ENCODE measurements at places on chromosomes 3 and 15.

DNA sequence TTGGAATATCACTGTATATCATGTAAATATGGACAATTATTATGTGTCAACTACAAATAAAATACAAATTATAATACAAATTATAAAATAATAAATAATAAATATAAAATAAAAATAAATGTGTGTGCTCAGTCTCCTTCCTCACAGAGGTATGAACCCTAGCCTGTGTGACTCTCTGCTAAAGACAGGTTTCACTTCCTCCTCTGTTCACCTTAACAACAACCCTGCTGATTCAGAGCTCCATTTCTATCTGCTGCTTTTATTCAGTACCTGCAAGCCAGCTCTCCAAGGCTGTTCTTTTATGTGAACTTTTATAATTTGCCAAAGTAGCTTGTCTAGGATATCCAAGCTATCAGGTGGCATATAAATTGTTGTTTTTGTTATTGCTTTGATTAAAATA, 610.7 kb upstream of the GRM7 start:
- DNase-seq, result no peak

GRCh38 chr3:53218131-53218530, 37.7 kb downstream of the TKT start:
- DNase-seq, result no peak

GRCh38 chr3:182697345-182697919, 95.9 kb upstream of the ATP11B start:
- no peak for DNase-seq

DNA sequence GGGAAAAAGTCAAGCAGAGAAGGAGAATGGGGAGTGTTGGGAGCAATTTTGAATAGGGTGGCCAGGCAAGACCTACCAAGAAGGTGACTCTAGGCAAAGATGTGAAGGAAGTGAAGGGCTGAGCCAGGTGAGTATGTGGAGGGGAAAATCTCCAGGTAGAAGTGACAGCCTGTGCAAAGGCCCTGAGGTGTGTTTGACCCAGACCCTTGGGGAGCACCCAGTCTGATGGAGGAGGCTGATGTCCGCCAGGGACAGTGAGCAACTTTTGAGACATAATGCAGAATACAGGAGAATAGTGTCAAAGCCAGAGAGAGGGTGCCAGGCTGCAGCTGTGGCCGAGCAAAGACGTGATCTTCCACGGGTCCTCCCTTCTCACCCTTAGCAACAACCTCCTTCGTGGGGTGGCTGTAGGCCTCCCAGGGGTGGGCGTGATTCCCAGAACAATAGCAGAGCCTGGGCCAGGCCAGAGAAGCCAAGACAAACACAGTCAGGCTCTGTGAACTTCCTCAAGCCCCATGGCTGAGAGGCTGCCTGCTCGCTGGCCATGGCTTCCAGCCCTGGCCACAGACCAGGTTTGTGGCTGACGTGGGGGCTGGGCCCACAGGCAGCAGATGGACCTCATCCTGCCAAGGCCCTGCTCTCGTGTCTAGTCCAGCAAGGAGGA, 58.1 kb downstream of the SLC6A6 start:
- DNase-seq, result peak; percentile 63

- DNase-seq, result no peak
Observed at GRCh38 chr3:65604863-65605526, 433.7 kb downstream of the MAGI1 start.

GRCh38 chr15:90161950-90162361, 39.2 kb upstream of the SEMA4B start:
- no peak for DNase-seq

DNA sequence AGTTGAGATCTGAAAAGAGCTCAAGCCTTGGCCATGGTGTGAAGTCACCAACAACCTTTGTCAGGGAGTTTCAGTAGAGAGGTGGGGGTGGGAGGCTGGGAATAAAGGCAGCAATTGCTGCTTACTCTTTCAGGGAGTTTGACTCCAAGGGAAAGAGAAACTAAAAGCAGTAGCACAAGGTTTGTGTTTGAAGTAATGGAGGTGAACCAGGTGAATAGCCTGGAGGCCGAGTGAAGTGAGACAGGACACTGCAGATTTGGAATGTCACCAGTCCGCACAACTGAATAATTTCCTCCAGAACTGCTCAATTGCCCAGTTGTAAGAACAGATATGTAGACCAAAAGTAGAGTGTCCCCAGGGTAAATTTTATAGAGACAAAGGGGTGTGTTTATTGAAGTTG, 44.1 kb downstream of the CD86 start:
- no peak for DNase-seq

GRCh38 chr3:134407239-134407625, 33.0 kb upstream of the AMOTL2 start:
- DNase-seq, result no peak
